ENCODE measurements at places on chromosomes 7 and 10.
A peak's percentile ranks its signal among the peaks of the same experiment; 100 is the strongest.

DNA sequence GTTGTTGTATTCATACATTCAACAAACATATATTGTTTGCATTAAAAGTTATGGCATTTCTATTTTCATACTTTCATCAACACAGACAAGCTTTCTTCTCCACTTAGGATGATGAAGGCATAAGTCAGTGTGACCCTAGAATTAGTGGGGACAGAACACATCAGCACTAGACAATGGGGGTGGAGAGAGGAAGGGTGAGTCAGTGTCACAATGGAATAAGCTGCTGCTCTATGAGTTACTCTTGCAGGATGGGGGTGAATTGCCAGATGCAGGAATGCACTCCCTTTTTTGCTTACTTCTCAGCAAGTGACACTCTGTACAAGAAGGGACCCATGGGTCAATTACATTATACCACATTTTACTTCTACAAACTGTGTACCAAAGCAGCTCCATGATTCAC, 74.0 kb downstream of the DGKI start:
- DNase-seq = no peak

DNA sequence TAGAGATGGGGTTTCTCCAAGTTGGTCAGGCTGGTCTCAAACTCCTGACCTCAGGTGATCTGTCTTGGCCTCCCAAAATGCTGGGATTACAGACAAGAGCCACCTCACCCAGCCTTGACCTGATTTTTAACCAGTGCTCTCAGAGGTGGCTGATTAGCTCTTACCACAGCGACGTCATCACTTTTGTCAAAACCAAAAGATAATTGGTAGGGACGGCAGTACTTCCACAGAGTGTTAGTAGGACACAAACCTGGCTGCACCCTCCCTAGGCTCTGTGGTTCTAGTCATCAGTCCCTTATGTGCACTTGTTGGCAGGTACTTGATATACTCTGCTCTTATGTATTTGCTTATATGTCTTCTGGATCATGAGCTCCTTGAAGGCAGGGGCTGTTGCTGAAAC, 74.0 kb downstream of the GPR141 start:
- DNase-seq = no peak

DNA sequence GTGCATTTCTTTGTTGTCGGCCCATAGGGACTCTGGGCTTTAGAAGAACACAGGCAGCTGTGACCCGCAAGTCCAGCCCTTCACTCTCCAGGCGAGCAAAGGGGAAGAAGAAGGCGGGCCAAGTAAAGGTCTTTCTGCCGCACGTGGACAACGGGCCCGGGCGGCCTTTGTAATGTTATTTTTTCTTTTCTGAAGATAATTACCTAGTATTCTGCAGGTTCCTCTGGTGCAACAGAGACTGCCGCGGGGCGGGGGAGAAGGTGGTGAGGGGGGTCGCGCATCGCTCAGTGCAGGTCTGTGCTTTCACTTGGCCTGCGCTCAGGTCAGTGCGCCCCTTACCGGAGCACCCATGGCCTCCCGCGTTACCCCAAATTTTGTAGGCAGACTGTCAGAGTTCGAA, 7.1 kb upstream of the TBX20 start:
- DNase-seq = peak; percentile 17

DNA sequence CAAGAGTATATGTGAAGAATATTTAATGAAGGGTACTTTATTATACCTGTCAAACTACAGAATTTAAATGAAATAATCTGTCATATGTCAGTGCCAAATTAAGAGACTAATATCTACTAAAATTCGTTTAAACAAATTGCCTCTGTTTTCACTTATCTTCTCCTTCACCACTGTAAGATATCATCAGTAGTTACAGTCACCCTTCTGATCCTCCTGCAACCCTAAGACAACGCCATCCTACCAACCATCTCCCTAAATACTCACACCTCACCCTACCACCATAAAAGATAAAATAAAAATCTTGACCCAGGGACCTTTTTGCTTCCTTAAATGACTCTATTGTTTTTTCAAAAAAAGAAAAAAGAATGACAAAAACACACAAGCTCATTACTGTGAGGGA, 20.8 kb downstream of the EZH2 start:
- no peak for DNase-seq

DNA sequence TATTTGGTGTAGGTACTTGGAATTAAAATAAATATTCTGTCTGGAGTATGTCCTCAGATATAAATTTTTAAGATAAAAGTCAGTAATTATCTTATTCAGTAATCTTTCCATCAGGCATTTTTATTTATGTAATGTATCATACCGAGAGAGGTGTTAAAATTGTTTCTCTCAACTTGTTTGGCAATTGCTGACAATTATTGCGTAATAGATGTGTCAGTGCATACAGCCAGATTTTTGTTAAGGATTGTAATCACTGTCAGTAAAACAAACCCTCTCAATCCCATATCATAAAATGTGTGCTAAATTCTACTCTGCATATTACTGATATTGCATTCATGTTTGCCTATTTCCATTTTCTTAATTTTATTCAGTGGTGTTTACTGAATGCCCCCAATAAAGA, 69.2 kb downstream of the CNTNAP2 start:
- no peak for DNase-seq

DNA sequence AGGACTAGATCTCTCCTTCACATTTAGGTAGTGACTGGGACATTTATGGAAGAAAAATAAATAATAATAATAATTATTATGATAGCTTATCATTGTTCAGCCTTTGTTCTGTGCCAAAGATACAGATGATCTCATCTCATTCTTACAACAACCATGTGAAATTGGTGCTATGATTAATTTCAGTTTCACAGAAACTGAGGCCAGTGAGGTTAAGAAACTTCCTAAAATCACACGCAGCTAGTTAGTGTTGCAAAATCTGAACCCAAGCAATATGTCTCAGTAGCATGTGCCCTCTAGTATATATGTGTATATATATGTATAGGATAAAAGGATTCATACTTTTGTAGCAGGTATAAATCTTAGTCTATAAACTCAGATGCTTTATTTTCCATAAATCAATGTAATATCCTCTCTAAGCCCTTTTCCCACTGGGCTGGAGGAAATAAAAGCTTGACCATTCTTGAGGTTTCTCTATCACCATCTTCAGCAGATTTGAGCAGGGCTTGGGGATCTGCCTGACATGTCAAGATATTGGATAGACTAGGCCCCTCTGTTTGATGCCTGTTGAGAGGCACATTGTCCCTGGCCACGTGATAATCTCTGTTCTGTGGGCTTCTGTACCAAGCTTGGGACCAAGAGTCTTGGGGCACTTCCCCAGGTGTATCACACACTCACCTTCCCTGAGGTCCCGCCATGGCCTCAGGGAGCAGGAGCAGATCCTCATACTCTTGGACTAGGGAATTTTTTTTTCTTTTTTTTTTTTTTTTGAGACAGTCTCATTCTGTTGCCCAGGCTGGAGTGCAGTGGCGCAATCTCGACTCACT, 172.6 kb upstream of the NRP1 start:
- no peak for DNase-seq

GRCh38 chr7:157046681-157047080, 36.2 kb upstream of the MNX1 start:
- DNase-seq = peak; percentile 47

Measured in eye (tissue), 1 donor.